Mammary microvascular endothelial cell (primary cell): ENCODE measurements at places on chromosomes 2 and 18. TPM values are rescaled to one million over a fixed set of nuclear protein-coding genes. Genes with fewer than 3 reads are reported as not detected.

Gene PRKAG3
- not detected in 2 replicates for total RNA-seq

Gene LYPD6B
- total RNA-seq = not detected in 2 replicates

Gene SCG2
- total RNA-seq = 0.05 and 1.3 TPM in 2 replicates

Gene PXDN
- total RNA-seq = 345 and 364 TPM in 2 replicates

Gene LRRTM4
- not detected in 2 replicates for total RNA-seq

Gene TAF4B
- total RNA-seq = 4.3 and 5.5 TPM in 2 replicates

Gene RESP18
- total RNA-seq = not detected in 2 replicates
